Immature natural killer cell (primary cell): ENCODE measurements at places on chromosomes 12 and 14.

DNA sequence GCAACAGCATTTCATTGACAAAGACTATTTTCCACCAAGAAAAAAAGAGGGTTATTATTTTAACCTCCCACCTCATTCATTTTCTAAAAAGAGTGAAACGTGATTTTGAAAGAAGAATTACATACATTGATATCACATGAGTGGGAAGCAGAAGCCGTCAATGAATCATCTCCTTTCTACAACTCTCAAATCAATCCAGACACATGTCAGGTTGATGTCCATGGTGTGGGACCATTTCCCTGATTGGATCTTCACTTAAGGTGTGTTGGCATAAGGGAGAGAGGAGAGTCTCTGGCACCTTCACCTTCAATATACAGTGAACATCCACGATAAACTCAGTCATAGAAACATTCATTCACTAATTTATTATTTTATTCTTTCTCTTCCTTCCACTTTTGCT is 1095.1 kb downstream of the BCL11B start:
- no peak for DNase-seq

GRCh38 chr14:93944348-93945069 is 17.4 kb downstream of the FAM181A start:
- DNase-seq, result no peak

DNA sequence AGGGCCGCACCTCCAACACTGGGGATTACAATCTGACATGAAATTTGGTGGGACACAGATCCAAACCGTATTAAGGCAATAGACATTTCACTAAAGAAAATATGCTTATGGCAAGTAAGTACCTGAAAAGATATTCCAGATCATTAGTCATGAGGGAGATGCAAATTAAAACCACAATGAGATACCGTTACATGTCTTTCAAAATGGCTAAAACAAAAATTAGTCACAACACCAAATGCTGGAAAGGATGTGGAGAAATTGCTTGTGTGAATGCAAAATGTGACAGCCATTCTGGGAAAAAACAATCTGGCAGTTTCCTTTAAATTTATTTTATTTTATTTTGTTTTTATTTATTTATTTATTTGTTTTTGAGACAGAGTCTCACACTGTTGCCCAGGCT is 82.3 kb upstream of the PTGDR start:
- DNase-seq, result no peak

- DNase-seq, result no peak
Measured at GRCh38 chr12:71541583-71541982, 102.0 kb downstream of the LGR5 start.

DNA sequence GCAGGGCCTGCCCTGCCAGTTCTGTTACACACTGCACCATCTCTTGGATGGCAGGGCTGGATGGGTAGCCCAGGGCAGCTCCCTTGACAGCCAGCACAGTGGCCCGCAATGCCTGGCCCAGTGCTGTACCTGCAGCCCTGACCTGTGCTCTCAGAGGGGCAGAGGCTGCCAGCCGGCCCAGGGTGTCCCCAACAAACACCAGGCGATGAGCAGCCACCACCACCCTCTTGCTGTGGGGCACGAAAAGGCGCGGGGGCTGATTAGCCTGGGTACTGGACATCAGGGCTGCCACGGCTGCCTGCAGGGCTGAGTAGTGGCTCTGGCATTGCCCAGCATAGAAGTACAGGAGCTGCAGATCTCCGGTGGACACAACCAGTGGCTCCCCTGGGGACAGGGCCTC is 4.6 kb upstream of the SLC22A17 start:
- no peak for DNase-seq

DNA sequence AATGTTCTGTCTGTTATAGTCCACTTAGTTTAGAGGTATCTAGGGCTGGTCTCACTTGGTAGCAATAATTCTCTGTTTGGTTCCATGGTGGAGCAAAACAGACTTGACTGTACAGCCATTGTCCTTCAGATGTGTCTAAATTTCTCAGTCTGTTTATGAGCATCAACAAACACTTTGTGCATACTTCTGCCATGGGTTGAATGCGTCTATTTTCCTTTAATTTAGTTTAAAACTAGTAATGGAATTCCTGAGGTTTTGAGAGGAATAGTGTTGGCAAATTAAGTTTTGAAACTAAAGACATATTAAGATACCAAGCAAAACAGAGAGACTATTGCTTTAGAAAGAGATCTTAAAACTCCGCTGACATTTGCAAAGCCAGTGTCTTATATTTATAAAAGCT is 22.6 kb downstream of the FRS2 start:
- no peak for DNase-seq

DNA sequence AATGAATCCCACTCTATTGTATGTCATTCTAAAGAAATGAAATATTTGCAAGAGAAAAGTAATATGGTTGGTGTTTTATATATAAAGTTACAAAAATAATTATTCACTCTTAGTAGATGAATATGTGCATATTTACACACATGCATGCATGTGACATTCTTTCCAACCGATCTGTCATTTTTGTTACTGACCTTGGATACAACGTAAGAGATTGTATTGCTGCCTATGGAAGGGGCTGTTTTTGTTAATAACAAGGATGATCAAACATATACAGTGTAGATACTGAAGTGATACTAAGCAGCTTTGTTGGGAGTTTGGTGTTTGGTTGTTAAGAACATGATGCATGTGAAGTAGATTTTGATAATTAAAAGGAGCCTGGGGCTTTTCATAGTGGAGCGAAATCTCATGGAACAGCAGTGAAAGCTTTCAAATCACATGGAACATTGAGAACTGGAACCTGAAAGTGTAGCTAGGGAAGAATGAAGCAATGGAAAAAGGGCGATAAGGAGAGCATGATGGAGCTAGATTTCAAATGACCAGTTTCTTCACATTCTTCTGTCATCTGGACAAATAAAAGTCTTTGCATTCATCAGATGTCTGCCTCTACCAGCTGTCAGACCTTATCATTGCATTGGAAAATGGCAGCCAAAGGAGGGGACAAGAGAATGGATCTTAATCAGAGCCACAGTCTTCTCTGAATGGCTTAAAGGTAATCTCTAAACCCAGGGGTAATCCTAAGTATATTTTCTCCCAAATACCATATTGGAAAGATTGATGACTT is 10.0 kb downstream of the BORCS5 start:
- DNase-seq, result no peak

- no peak for DNase-seq
Measured at GRCh38 chr12:31214626-31215517, 111.1 kb downstream of the SINHCAF start.

DNA sequence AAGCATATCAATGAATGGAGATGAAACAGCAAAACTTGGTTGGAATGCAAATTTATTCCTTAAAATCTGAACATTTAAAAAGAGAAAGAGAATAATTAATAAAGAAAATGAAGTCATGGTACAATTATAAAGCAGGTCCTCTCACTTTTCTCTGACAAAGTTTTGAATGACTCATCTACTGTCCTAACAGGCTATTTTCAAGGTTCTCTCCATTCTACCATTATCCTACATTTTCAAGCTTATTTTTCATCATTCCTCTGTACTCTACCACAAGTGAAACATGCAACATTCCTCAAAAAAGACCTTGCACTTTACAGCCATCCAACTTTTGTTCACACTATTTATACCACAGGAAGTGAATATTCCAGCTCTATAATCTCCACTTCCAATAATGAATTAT is 36.9 kb upstream of the AP4S1 start:
- no peak for DNase-seq

- DNase-seq, result no peak
Measured at GRCh38 chr12:11758087-11758486, 108.6 kb downstream of the ETV6 start.

- no peak for DNase-seq
Measured at GRCh38 chr14:91035855-91036254, 24.6 kb downstream of the RPS6KA5 start.

GRCh38 chr12:53560351-53560750 is 53.1 kb upstream of the NPFF start:
- no peak for DNase-seq

GRCh38 chr14:105149146-105149781 is 19.3 kb downstream of the JAG2 start:
- DNase-seq, result no peak

DNA sequence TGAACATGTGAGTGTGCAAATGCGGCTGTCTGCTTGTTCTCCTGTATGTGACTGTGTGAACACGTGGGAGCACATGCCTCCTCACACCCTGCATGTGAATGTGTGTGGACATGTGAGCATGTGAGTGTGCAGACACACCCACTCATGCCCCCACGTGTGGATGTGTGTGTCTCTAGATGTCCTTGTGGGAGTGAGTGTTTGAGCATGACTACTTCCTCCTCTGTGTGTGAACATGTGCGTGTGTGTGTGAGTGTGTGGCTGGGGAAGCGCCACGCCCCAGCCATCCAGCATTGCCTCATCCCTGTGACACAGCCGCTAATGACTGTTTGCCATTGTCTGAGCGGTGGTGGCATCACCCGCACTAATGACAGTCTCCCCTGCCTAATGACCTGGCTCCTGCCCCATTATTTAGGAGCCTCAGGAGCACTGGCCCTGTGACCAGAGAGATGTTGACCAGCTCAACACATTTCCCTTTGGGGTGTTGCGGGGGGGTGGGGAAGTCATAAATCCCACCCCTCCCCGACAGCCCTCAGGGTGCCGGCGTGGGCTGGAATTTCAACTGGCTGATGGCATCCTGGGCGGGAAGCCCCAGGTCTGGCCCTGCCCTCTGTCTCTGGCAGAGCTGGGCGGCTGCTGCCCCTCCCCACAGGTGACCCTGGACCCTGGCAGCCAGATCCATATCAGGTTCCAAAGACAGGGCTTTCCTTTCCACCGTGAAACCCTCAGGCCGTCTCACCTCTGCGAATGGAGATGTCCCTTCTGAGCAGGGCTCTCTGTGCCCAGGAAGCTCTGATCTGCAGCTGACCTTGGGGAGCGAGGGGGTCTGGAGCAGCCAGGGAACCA is 11.5 kb upstream of the KRT80 start:
- DNase-seq, result no peak

DNA sequence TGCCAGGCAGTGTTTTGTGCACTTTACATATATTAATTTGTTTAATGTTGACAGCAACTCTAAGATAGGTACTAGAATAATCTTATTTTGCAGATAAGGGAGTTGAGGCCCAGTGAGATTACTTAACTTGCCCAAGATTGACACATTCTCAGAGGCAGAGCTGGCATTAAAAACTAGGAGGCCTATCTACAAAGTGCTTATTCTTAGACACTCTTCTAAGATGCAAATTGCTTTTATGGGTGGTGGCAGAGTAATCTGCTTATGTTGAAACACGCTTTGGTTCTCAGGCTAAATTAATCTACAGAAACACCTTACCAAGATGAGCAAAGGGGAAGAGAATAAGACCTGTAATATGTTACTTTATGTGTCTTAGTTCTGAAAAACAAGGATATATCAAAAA is 7.2 kb downstream of the MGP start:
- no peak for DNase-seq

- DNase-seq, result no peak
Measured at GRCh38 chr14:56798447-56799342, 11.6 kb downstream of the OTX2 start.

DNA sequence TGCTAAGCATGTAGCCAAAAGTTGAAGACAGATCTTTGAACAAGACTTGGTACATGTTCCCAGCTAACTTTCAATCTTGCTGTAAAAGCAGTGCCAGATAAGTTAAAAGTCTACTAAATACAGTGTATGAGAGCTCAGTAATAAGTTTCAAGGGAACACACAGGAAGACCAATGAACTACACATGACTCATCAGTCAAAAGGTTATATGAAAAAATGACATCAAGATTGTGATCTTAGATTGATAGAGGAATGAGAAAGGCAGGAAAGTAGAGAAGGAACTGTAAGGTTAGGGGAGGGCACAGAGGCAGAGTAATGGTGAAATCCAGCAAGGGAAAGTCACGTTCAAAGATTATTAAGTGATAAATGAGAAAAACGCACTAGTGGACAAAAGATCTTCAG is 249.9 kb upstream of the FLRT2 start:
- no peak for DNase-seq

GRCh38 chr14:70662080-70662479 is 20.4 kb downstream of the TTC9 start:
- DNase-seq, result no peak

- DNase-seq, result no peak
Measured at GRCh38 chr12:65121956-65122469, 908 bp upstream of the WIF1 start.

GRCh38 chr12:56146492-56147460 is 5.6 kb upstream of the MYL6B start:
- no peak for DNase-seq

DNA sequence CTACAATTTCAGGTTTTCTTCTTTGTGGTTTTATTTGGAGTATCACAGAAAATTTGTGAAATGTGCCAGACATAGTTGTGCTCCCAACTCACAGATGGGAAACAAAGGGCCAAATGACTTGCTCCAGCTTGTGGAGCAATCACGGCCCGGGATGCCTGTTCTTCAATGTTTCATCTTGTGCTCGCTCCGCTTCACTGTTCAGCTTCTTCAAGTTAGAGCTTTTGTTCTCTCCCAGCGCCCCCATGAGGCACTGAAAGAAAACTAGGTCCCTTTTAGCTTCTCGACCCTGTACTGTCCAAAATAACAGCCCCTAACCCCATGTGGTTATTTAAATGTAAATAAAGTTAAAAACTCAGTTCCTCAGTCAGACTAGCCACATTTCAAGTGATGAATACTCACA is 187.9 kb upstream of the STXBP6 start:
- DNase-seq, result no peak

DNA sequence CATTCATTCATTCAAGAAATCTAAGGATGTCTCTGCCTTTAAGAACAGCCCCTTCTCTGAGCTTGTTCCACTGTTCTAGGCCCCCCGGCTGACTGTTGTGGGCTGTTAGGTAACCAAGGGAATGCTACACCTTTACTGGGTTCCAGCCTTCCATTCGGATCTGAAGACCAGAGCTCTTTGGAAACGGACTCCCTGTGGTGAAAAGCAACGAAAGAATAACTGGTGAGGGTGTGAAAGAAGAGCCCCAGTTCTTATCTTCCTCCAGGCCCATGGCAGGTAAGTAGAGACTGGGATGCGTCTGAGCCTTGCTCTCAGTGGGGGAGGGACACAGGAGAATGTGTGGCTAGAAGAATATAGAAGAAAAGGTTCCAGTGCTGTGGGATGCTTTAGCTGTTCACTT is 207.4 kb downstream of the TMEM132D start:
- DNase-seq, result no peak

GRCh38 chr14:89702073-89702875 is 252.3 kb downstream of the EFCAB11 start:
- DNase-seq, result no peak
